CD4-positive, alpha-beta T cell treated with Interferon alpha-2 for 1 hour (primary cell): ENCODE measurements at places on chromosomes 1 and 21.
A peak's percentile ranks its signal among the peaks of the same experiment; 100 is the strongest.

GRCh38 chr1:90434460-90434859 is 282.6 kb downstream of the BARHL2 start:
- no peak for DNase-seq

DNA sequence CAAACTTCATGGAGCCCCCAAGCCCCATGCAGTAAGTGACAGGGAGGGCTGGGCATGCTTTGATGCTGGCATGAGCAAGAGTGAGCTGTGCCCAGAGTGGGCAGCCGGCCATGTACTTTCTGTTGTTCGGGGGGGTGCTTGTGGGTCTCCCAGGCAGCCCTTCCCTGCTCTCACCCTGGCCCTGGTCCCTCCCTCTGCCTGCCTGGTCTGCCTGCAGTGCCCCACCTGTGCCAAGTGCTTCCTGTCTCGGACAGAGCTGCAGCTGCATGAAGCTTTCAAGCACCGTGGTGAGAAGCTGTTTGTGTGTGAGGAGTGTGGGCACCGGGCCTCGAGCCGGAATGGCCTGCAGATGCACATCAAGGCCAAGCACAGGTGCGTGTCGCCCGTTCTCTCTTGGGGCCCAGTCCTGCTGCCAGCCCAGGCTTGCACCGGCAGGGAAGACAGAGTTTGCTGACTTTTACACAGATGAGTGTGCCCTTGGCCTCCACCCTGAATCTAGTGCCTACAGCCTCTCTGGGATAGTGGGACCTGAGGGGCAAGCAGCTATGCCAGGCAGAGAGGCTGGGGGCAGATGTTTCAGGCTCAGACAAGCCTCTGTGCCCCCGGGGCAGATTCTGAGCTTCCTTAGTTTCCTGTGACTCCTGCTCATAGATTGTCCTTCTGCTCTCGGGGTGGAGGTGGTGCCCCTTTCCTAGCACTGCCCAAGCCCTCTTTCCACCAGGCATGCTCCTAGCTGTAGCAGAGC is 7.6 kb downstream of the ZBTB48 start:
- DNase-seq: no peak

- no peak for DNase-seq
Observed at GRCh38 chr1:218476385-218476784, 131.2 kb downstream of the TGFB2 start.

GRCh38 chr1:156502391-156502893 is 1.9 kb upstream of the MEF2D start:
- no peak for DNase-seq

DNA sequence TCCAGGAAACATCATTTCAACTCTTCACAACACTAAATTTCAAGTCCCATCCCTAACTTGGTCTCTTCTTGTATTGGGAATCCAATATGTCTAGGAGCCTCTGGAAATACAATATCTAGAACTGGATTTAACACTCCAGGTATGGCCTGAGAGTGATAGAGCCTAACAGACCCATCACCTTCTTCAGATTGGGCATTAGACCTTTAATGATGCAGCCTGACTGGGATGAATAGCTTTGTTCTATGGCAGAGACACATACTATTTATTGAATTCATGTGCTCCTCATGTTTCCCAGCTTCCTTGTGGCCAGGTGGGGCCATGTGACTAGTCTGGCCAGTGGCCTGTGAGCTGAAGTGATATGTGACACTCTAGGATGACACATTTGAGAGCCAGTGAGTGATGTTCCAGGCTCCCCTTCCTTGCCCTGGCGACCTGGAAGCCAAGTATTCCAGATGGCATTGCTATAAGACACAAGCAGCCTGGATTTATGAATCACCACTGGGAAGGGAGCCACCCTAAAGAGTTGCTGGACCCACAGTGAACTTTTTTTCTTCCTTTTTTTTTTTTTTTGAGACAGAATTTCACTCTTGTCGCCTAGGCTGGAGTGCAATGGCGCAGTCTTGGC is 31.0 kb upstream of the POU3F1 start:
- DNase-seq: no peak

DNA sequence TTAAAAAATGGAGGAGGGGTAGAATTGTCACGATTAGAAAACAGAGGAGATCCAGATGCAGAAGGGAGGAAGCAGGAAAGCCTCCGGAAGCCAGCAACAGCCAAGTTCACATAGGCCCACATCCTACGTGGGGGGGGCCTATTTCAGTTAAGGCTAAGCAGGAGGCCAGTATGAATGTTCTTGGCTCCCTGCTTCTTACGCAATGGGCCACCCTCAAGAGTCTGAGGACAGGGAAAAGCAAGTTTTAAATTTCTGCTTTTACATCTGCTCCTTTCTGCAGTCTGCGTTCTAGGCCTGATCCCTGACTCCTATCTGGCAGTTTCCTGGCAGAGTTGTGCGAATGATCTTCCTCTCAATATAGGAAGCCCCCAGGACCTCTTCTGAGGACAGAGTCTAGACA is 30.6 kb downstream of the RABIF start:
- DNase-seq: no peak

- peak; percentile 25 for DNase-seq
Observed at GRCh38 chr1:229271448-229272159, 693 bp downstream of the RAB4A start.

- no peak for DNase-seq
Observed at GRCh38 chr1:193358419-193358818, 172.0 kb upstream of the B3GALT2 start.

- DNase-seq: no peak
Observed at GRCh38 chr1:62401034-62401760, 35.7 kb upstream of the USP1 start.

DNA sequence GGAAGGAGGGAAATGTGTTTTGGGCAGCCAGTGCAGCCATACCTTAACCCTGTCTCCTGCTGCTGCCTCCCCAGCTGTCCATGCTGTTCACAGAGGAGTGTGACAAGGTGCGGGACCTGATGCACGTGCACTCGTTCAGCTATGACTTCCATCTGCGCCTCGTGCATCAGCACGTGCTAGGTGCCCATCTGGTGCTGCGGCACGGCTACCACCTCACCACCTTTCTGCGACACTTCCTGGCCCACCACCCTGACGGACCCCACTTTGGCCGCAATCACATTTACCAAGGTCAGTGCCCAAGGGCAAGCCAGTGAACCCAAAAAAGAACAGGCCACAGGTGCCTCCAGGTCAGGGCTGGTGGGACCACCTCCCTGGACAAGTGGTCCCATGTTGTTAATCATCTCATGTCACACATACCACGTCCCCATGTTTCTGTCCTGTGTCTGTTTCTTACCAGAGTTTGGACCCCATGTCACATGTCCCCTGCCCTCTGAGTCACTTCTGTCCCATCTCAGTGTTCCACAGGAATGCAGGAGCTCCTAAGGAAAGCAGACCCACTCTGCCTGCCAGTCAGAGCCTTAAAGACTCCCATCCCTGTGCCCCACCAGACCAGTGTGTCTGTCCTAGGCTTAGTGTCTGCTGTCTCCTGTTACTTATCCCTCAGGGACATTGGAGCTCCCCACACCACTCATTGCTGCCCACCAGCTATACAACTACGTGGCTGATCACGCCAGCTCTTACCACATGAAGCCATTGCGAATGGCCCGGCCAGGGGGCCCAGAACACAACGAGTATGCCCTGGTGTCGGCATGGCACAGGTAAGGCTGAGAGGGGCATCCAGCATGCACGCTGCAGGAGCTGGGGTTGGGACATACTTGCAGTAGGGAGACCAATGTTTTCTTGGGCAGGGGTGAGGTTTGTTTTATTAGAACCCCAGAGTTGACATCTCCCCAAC is 6.6 kb downstream of the HYI start:
- no peak for DNase-seq

DNA sequence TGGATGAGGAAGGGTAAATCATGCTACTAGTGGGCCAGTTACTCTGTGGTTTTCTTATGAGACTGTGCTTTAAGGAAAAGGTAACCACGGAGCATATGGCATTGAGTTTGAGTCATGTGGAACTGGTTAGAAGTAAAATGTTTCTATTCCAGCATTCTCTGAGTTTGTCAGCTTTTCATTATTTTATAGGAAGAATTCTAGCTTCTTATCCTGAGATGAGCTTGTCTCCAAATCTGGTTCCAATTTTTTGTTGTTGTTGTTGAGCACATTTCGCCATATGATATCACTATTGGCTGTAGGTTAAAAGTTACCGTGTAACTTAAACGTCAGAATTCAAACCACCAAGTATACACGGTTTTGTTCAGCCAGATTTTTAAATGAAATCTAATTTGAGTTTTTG is 69.9 kb downstream of the ATF6 start:
- no peak for DNase-seq

GRCh38 chr21:45303091-45303615 is 15.5 kb upstream of the POFUT2 start:
- no peak for DNase-seq

GRCh38 chr21:37452227-37452626 is 85.7 kb downstream of the DYRK1A start:
- no peak for DNase-seq

- DNase-seq: peak; percentile 27
Observed at GRCh38 chr1:204493145-204493983, 1.2 kb downstream of the PIK3C2B start.

DNA sequence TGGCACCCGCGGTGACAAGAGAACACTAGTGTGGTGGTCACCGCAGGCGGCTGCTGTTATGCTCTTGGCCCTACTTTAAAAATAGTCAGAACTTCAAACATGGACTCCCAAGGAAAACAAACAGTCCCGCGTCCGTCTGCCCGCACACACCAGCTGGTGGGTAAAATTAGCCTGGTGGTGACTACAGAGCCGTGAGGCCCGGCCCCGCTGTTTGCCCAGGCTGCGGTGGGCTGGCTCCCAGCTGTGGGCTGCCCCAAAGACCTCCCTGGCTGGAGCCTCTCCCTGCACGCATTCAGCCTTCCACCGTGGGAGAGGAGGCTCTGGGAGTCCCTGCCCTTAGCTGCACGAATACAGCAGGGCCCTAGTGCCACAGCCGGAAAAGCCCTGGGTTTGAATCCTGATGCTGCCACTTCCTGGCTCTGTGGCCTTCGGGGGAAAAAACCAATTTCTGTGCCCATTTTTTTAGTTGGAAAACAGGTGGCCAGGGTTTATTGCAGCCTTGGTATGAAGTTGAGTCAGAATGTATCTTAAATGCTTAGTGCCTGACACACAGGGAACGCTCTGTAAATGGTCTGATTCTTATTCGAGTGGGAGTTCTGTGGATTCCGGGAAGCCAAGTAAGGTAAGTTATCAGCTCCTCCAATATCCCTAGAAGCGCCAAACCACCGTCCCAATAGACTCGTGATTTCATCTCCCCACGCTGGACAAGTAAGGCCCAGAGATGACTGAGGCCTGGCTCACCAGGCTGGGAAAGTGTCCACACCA is 58.2 kb downstream of the ALPL start:
- no peak for DNase-seq

DNA sequence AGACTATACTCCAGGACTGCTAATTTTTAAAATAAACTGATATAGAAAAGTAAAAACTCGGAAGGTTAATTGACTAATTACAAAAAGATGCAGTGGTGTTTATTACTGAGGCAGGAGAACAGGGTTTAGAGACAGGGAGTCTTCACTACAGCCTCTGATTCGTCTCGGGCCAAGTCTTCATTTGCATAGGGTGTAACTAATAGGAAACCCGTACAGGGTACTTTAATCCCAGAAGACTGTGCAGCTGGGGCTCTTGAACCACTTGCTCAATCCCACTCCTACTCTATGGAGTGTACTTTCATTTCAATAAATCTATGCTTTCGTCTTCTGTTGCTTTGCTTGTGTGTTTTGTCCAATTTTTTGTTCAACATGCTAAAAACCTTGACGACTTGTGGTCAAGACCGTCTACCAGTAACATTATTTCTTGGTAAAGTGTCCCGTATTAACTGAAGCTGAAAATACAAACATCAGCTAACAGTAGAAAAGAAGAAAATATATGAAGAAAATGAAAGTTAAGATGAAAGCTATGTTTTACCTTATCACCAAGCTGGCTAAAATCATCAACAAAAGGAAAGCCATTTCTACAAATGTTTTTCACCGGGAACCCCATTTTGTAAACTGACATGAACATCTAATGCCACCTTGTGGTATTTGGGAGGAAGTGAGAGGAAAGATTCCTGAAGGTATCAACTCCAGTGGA is 8.0 kb downstream of the SDHB start:
- peak; percentile 54 for DNase-seq

GRCh38 chr1:97787231-97787630 is 133.6 kb downstream of the DPYD start:
- no peak for DNase-seq

DNA sequence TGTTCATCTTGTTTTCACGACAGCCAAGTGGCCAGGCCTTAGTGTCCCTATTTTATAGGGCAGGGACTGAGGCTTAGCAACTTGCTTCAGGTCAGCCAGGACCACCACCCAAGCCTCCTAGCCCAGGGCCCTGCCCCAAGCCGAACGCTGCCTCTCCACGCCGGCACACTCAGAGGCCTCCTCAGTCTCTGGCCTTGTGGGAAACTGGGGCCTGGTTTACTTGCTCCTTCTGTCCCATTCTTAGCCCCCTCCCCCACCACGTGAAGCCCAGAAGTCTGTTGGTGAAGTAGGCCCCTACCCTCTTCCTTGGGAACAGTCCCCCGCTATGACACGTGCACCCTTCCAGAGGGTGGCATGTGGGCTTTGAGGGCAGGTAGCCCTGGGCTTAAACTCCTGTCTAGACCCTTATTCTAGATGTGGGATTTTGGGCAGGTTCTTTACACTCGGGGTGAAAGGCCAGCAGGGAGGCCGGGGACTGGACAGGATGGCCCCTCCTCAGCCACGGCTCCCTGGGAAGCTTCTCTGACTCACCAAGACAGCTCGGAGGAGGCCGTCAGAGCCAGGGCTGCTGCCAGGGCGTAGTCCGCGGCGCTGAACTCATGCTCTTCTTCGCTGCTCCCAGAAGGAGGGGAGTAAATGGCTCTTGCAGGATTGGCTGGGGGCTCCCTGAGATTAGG is 4.3 kb downstream of the MYOM3 start:
- DNase-seq: no peak

DNA sequence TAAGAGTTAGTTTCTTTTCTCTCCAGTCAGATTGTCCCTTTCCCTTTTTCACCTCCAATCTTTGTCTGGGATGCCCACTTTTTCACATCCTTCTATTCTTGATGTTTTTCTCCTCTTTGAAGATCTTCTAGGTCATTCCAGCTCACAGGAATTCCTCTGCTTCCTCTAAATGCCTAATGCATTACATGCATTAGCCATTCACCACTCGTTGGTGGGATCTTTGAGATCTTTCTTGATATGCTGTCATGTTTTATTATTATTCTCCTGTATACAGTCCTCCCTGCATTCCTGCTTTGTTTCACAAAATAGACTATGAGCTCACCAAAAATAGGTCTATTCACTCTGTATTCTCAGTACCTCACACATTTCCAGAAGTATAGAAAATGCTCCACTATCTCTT is 129.0 kb downstream of the LYPLAL1 start:
- DNase-seq: no peak

DNA sequence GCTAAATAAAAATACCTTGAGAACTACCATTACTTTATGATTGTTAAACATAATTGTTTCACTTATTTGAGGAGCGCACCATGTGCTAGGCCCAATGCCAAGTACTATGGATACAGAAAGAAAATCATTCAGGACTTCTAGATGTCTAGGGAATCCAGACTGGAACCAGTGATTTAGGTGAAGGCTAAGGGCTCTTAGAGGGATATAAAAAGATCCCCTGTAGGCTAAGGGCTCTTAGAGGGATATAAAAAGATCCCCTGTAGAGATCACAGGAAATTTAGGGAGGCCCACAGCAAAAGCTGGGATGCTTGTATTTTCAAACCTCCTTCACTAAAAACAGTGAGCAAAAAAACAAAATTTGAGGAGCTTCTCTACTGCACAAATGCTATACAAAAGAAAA is 6.7 kb downstream of the TOR1AIP2 start:
- no peak for DNase-seq
